ENCODE measurements at places on chromosomes 12 and 14. TPM values are rescaled to one million over a fixed set of nuclear protein-coding genes. Genes with fewer than 3 reads are reported as not detected.

The APOF gene
- not detected for total RNA-seq

The TMEM233 gene
- total RNA-seq = not detected

The LAG3 gene
- total RNA-seq = 13.1 TPM

GRCh38 chr14:81066672-81067071 is 111.3 kb downstream of the TSHR start:
- H3K36me3 ChIP-seq = peaks cover 4% of the 10 kb centered on the region
- no peaks in the 10 kb centered on the region for H3K4me1 ChIP-seq
- H3K27me3 ChIP-seq = no peaks in the 10 kb centered on the region
- DNase-seq = no peak
- H3K4me3 ChIP-seq = no peak overlapping the region
- no peak overlapping the region for H3K27ac ChIP-seq

The MFAP5 gene
- total RNA-seq = not detected

- no peak overlapping the region for H3K27ac ChIP-seq
- peaks cover 8% of the 10 kb centered on the region for H3K4me1 ChIP-seq
- no peak overlapping the region for H3K4me3 ChIP-seq
- DNase-seq = no peak
- H3K36me3 ChIP-seq = no peaks in the 10 kb centered on the region
These were observed 176.7 kb upstream of the DYRK2 start for GRCh38 chr12:67471810-67472209.
